ENCODE measurements at places on chromosomes 3 and 15.
A peak's percentile ranks its signal among the peaks of the same experiment; 100 is the strongest.

GRCh38 chr3:174330303-174330702 lies 528.8 kb upstream of the NAALADL2 start:
- DNase-seq: no peak

DNA sequence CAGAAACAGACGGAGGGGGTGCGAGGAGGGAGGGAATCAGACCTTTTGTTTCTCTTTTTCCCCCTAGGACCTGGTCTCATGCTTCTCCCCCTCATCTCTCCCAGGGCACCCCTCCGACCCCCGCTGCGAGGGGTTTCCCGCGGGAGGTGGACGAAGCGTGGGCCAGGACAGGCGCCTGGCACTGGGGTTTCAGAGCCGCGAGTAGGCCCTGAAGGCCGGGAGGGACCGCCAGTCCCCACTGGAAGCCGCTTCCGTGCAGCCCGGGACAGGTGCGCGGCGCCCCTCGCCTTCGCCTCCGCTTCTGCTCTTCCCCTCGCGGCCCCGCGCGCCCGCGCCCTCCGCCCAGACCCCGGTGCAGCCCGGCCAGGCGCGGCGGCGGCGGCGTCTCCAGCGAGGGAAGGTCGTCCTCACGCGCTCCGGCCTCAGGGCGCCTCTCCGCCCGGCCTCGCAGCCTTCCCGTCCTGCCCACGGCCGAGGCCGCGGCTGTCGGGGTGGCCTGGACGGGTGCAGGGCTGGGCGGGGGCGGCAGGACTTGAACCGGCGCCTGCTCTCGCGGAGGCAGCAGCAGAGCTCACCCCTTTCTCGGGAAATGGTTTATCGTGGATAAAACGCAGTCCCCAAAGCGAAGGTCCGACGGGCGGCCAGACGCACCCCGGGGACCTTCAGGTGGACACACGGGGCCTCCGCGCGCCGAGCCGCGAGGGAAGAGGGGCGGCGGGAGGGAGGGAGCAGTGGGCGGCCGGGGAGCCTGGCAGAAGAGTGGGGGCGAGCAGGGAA lies 31.5 kb upstream of the ADAMTS17 start:
- DNase-seq: no peak

- DNase-seq: no peak
These were observed 11.1 kb upstream of the HHATL start for GRCh38 chr3:42713747-42714146.

DNA sequence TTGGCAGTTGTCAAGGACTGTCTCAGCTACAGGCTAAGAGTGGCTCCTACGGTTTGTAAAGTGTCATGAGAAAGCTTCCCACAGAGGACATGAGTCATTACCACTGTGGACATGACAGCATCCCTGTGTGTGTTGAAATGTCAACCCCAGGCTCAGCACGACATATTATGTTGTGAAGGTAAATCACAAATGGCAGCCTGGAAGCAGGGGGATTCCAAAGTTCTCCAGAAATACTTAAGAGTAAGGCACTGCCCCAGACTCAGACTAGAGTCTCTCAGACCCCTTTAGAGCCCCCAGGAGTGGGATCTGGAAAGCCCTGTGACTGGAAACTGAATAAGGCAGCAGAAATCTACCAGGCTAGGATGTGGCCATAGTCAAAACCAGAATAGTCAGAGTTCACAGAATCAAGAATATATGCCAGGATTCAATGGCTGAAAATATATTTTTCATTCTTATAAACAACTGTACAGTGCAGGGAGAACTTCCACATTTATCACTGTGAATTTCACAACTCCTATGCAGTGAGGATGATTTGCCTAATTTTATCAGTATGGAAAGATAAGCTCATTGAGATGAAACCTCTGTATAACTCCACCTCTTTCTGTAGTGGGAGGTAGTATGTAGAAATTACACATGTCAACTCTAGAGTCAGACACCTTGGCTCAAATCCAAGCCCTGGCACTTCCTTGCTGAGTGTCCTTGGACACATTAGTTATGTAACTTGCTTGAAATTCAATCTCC lies 237.1 kb upstream of the CFAP20DC start:
- peak; percentile 45 for DNase-seq

All from activated T-cell treated with anti-CD3 and anti-CD28 coated beads, Interleukin-2, amount 50 U/mL, for 24 hours (primary cell).